Hematopoietic multipotent progenitor cell treated with erythropoietin and hydrocortisone succinate and interleukin-3 and kit ligand, for 8 days (in vitro differentiated cells): ENCODE measurements at places on chromosomes 16 and 17.

- no peak for DNase-seq
These were observed 210.0 kb upstream of the TOX3 start for GRCh38 chr16:52756812-52757517.

DNA sequence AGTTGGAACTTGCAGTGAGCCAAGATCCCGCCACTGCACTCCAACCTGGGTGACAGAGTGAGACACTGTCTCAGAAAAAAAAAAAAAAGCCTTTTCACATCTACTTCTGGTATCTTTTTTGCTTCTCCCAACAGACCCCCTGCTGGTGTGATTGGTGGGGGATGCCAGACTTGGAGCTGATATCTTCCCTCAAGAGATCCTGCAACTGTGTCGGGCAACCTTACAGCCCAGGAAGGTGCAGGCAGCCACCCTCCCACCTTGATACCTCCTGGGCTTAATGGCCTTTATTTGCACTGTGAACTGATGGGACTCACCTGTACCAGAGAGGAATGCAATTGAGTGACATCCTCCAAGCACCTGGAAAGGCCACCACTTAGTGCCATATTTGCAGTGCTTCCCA is 142.3 kb downstream of the RGS9 start:
- DNase-seq: no peak

- DNase-seq: no peak
These were observed 2.8 kb upstream of the PMFBP1 start for GRCh38 chr16:72174726-72175125.

DNA sequence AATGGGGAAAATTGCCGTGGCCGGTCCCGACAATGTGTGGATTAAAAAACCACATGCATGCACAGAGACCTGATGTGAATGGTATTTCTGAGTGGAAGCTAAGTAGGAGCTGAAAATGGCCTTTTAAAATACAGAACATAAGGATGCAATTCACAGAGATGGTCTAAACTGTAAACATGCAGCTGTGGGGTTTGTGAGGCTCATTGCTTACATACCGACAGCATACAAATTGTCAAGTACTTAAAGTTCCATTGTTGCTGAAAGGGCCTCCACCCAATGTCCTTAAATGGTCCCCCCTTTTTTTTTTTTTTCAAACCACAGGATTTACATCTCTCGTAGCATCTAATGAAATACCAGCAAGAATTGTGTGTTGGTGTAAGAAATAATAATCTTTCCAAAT is 523.2 kb downstream of the MAF start:
- DNase-seq: no peak

GRCh38 chr17:59846394-59847165 is 46.2 kb downstream of the TUBD1 start:
- no peak for DNase-seq

DNA sequence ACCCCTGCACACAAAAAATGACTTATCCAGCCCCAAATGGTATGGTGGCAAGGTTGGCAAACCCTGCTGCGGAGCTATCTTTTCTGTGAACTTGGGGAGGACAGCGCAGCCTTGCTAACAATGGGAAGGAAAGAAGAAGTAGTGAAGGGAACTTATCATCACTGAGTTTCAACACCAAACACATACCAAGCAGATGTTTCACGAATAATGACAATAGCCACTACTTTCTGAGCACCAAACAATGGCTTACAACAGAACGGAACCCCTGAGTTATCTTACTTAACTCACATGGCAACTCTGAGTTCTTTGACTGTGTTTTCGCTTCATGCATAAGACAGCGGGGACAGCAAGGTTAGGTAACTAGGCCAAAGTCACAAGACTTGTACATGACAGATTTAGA is 148.9 kb downstream of the XYLT1 start:
- DNase-seq: peak; percentile 7

DNA sequence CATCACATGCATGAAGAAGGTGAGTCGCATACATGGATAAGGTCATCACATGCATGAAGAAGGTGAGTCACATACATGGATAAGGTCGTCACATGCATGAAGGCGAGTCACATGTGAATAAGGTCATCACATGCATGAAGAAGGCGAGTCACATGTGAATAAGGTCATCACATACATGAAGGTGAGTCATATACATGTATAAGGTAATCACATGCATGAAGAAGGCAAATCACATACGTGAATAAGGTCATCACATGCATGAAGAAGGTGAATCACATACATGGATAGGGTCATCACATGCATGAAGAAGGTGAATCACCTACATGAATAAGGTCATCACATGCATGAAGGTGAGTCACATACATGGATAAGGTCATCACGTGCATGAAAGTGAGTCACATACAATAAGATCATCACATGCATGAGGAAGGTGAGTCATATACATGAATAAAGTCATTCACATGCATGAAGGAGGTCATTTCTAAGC is 105.1 kb upstream of the SDK2 start:
- no peak for DNase-seq
